ENCODE measurements at places on chromosomes 16 and 17.

GRCh38 chr17:75557852-75558665 is 29.5 kb upstream of the MYO15B start:
- DNase-seq: no peak

GRCh38 chr17:10920558-10921108 is 82.7 kb upstream of the PIRT start:
- no peak for DNase-seq

GRCh38 chr16:47644166-47644565 is 183.0 kb downstream of the PHKB start:
- DNase-seq: no peak

DNA sequence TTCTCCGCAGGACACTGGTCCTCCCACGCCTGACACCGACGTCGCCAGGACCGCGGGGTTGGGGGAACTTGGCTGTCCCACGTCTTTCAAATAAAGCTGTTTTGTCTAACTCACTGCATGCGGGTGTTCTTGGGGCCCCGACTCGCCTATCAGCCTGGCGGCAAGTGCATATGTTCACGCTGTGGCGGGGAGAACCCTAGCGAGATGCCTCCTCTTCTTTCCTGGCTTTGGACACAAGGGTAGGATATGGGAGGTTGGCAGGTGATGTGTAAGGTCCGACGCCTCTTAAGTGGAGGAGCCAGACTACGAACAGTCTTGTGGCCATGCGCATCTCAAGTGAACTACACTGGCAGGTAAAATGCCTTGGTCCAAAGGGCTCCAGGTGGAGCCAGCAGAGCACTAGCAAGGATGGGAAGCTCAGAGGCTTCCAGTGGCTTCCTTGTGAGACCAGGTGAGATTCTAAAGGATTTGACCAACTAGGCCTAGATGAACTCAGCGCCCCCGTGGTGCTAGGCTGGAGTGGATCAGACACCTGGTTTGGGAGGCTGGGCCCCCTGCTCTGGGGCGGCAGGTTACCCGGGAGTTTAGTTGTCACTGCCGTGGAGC is 873 bp upstream of the RPS2 start:
- DNase-seq: no peak

- no peak for DNase-seq
These were observed 12.8 kb upstream of the CNEP1R1 start for GRCh38 chr16:50012182-50012581.

- no peak for DNase-seq
These were observed 47.4 kb downstream of the CEP95 start for GRCh38 chr17:64554028-64554637.

DNA sequence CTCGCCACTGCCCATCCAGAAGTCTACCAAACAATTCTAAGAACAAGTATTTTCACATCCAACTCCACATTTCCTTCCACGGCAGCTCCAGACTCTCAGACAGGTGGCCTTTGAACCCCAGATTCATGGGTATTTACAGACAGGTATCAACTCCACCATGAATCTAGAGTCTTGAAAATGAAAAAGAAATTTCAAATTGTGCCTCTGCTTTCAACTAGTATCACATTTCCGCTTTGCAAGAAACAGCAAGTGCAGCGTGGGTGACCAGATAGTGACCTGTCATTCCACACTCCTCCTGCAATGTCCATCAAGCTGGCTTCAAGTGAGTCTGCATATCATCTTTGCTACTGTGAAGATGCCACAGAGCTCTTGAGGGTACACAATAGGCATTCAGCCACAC is 232.4 kb upstream of the RPL38 start:
- DNase-seq: no peak

DNA sequence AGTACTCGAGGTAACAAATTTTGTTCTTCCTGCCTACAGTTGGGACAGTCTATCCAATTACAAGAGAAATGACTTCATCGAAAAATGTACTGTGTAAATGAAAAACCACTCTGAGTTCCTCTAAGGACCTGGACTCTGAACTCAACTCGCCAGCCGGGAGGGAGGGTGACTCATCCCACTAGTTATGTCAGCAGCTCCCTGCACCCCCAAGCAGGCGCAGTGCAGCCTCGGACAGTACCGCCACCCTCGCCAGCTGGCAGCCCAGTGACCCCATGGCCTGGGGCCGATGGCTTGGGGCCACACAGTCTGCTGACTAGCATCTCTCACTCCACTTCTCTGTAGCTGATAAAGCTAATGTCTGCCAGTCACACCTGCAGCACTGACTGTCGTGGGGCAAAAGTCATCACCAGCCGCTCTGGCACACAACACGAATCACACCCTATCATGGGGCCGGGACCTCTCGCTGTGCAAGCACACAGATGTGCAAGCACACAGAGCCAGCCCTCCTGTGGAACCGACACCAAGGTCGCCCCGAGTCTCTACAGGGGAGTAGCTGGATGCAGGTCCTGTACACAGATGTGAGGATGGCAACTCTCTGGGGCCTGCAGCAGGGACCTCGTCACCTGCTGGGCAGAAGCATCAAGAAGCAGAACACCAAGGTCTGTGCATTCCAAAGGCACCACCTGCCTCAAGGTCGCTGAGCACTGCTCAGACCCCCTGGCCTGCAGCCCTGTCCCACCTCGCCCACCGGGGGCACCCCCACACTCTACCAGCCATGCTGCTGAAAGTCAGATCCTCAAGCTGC is 5.7 kb downstream of the CSNK1D start:
- no peak for DNase-seq

- no peak for DNase-seq
These were observed 34.0 kb downstream of the SMARCE1 start for GRCh38 chr17:40613467-40614154.

- no peak for DNase-seq
These were observed 25.6 kb upstream of the CRISPLD2 start for GRCh38 chr16:84794186-84794585.

GRCh38 chr17:9672266-9672665 is 26.9 kb downstream of the USP43 start:
- no peak for DNase-seq

DNA sequence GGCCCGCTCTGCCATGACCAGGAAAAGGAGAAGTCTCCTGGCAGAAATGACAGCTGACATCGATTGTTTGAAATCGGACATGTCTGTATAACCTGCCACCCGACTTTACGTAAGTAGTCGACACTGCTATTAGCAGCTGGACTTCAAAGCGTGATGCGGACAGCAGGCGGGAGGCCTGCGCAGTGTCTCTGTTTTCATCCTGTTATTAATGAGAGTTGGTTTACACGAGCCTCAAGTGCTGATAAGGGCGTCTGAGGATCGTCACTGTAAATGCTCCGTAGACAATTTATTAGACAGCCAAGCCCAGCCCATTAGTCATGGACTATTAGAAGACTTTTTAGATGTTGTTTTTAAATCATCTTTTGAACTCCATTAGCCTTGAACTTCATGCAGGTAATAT is 328.3 kb downstream of the FOXL1 start:
- no peak for DNase-seq
